Osteoblast (primary cell): ENCODE measurements at places on chromosomes 7 and 10. TPM values are rescaled to one million over a fixed set of nuclear protein-coding genes. Genes with fewer than 3 reads are reported as not detected.
A peak's percentile ranks its signal among the peaks of the same experiment; 100 is the strongest.

- no peaks in the 10 kb centered on the region for H3K36me3 ChIP-seq
- no peaks in the 10 kb centered on the region for H3K27me3 ChIP-seq
- H3K4me1 ChIP-seq, result peaks cover 32% of the 10 kb centered on the region
- no peak overlapping the region for H3K27ac ChIP-seq
- no peak overlapping the region for H3K4me3 ChIP-seq
Observed at GRCh38 chr7:25024066-25024465, 44.1 kb upstream of the OSBPL3 start.

DNA sequence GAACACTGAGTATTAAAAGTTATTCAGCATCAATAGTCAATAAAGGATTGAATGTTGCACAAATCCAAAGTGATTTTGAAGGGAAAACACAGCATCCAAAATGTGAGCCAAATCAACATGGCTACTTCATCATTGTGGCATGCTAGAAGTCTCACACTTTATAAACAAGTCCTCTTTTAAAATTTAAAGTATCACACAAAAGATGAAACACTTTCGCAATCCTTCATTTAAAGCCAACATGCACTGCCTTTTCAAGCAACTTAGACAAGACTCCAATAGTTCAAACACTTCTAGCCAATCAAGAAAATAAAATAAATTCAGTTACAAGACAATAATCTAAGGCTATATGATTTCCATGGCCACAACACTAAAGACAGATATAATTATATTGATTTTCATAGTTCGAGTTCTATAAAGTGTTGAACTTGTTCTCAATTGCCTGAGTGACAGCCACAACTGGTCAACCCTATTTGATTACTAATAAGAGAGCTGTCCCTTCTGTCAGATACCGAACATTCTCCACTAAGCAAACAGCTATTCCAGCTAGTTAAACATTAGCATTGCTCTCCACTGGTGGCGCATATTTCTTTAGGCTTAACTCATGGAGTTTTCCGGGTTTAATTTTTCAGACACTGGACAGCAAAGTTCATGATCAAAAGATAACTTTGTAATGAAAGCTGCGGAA, 8.3 kb downstream of the EBF3 start:
- peaks cover 79% of the 10 kb centered on the region for H3K4me1 ChIP-seq
- H3K27ac ChIP-seq, result peak overlapping the region; percentile 76
- H3K36me3 ChIP-seq, result peaks cover 10% of the 10 kb centered on the region
- DNase-seq, result peak; percentile 95

DNA sequence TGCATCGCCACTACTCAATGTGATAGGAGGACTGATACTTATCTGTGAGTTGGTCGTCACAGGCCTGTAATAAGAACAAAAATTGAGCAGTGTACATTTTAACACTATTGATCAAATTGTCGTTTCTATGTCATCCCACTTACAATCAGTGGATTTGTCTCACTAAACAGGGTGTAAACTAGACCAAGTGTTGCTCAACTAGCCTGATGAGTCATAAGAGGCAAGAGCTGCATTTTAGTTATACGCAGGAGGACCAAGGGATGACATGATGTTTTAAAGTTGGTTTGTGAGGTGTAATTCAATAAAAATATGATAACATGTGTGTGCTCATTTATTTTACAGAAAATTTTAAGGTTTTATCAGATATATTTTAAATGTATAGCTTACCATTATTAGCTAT, 1239.2 kb downstream of the REEP3 start:
- H3K27ac ChIP-seq, result no peak overlapping the region
- H3K4me1 ChIP-seq, result no peaks in the 10 kb centered on the region
- no peaks in the 10 kb centered on the region for H3K36me3 ChIP-seq
- no peaks in the 10 kb centered on the region for H3K27me3 ChIP-seq
- no peak for DNase-seq

- H3K4me1 ChIP-seq, result no peaks in the 10 kb centered on the region
- H3K4me3 ChIP-seq, result no peak overlapping the region
- H3K27me3 ChIP-seq, result peaks cover 4% of the 10 kb centered on the region
- peak; percentile 78 for DNase-seq
- no peak overlapping the region for H3K27ac ChIP-seq
Observed at GRCh38 chr10:48957361-48958151, 17.9 kb upstream of the LRRC18 start.

- no peak for DNase-seq
- H3K27ac ChIP-seq, result no peak overlapping the region
- no peaks in the 10 kb centered on the region for H3K4me1 ChIP-seq
- H3K27me3 ChIP-seq, result no peaks in the 10 kb centered on the region
- H3K4me3 ChIP-seq, result no peak overlapping the region
- no peaks in the 10 kb centered on the region for H3K36me3 ChIP-seq
Observed at GRCh38 chr7:10472115-10472514, 501.6 kb upstream of the PHF14 start.

DNA sequence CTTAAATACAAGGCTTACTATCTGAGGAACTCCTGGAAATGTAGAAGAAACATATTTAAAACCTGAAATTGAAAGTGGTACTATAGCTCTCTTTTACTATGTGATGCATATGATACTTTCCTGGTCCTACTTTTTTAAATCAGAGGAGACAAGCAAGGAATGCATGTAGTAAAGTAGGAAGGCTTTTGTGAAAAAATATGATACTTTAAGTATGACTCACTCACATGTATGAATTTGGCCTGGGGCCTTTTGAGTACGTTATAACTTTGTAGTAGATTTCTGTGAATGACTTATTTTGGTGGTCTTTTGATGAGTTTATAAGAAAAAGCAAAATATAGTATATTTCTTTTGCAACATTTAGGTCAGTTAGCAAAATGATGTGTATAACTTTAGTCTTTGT, 53.8 kb downstream of the TAX1BP1 start:
- DNase-seq, result no peak
- H3K27me3 ChIP-seq, result no peaks in the 10 kb centered on the region
- H3K36me3 ChIP-seq, result peaks cover 33% of the 10 kb centered on the region
- no peak overlapping the region for H3K27ac ChIP-seq
- no peaks in the 10 kb centered on the region for H3K4me1 ChIP-seq

DNA sequence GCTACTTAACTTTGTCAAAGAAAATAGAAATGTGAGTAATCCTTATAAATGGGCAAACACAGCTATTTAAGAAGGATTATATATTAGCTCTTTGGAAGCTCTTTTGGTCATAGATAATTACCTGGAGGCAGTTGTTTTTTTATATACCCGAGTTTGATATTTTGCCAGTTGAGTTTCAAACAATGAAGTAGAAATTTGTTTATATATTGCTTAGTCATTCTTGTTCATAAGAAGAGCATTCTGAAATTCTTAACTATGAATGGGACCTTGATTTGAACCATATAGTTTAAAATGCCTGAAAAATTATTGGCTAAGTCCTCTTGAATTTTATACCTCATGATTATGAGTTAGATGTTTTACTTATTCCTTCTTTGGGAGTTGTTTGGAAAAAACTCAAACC, 36.4 kb downstream of the MINPP1 start:
- H3K27ac ChIP-seq, result peak overlapping the region; percentile 70
- DNase-seq, result peak; percentile 73
- no peak overlapping the region for H3K4me3 ChIP-seq
- H3K27me3 ChIP-seq, result no peaks in the 10 kb centered on the region
- peaks cover 63% of the 10 kb centered on the region for H3K4me1 ChIP-seq
- H3K36me3 ChIP-seq, result peaks cover 10% of the 10 kb centered on the region

DNA sequence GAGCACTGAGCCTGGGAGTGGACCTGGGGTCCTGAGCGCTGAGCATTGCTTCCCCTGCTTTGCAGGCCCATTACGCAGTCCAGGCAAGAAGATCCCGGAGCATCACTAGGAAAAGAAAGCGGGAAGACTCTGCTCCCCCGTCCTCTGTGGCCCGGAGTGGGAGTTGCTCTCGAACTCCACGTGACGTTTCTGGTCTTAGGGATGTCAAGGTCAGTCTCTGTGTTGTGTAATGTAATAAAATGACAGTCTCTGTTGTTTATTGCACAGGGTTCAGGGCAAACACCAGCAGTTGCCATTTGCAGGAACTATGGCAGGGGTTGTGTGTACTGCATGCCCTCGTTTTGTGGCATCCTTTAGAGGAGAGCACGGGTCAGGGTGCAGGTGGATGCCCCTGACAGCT, 10.0 kb downstream of the IDI2 start:
- no peak overlapping the region for H3K27ac ChIP-seq
- no peak overlapping the region for H3K4me3 ChIP-seq
- peaks cover 76% of the 10 kb centered on the region for H3K36me3 ChIP-seq
- no peaks in the 10 kb centered on the region for H3K4me1 ChIP-seq

DNA sequence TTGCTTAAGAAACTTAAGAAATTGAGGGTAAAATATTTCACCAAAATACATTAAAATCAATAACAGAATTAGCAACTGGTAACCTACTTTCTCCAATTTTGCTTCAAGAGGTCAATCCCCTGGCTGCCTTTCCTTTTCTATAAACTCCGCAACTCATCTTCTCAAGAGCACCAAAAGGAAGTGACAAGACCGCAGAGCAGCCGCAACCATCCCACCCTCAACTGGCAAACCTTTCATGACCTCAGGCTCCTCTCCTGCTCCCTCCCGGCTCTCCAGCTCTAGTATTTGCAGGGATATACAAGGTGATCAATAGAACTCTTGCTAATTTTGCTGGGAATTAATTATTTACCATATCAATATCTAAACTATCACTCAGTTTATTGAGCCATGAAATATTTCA, 88.9 kb downstream of the ATE1 start:
- no peak for DNase-seq
- H3K4me3 ChIP-seq, result no peak overlapping the region
- H3K36me3 ChIP-seq, result peaks cover 3% of the 10 kb centered on the region
- H3K27ac ChIP-seq, result no peak overlapping the region
- no peaks in the 10 kb centered on the region for H3K27me3 ChIP-seq

- H3K4me3 ChIP-seq, result no peak overlapping the region
- H3K4me1 ChIP-seq, result no peaks in the 10 kb centered on the region
- no peak for DNase-seq
- H3K27ac ChIP-seq, result no peak overlapping the region
Observed at GRCh38 chr7:108908456-108908855, 338.8 kb downstream of the DNAJB9 start.

- H3K4me3 ChIP-seq, result no peak overlapping the region
- DNase-seq, result peak; percentile 34
- H3K27ac ChIP-seq, result no peak overlapping the region
- no peaks in the 10 kb centered on the region for H3K36me3 ChIP-seq
- no peaks in the 10 kb centered on the region for H3K4me1 ChIP-seq
Observed at GRCh38 chr7:117673839-117674238, 194.0 kb downstream of the CFTR start.

Gene TACR2
- 0.29 and 0.36 TPM in 2 replicates for total RNA-seq

Gene CNTNAP2
- total RNA-seq, result 7.6 and 10.6 TPM in 2 replicates

Gene SORCS1
- total RNA-seq, result not detected in 2 replicates

Gene GJD4
- under 0.01 TPM in 1 of 2 replicates, not detected in the other for total RNA-seq

Gene STYXL1
- total RNA-seq, result 23.9 and 27.7 TPM in 2 replicates

Gene TSPAN33
- total RNA-seq, result under 0.01 and 0.36 TPM in 2 replicates

Gene CTAGE6
- total RNA-seq, result 0.29 and 0.36 TPM in 2 replicates

Gene ADCY1
- 0.59 and 1.1 TPM in 2 replicates for total RNA-seq

Gene KCP
- 0.88 and 1.1 TPM in 2 replicates for total RNA-seq

Gene MYH16
- under 0.01 TPM in 1 of 2 replicates, not detected in the other for total RNA-seq

Gene PRSS2
- total RNA-seq, result not detected in 2 replicates

Gene SCIN
- 4.7 TPM in 2 replicates for total RNA-seq
